Urinary bladder (tissue), 4 donors: ENCODE measurements at places on chromosomes 6 and 20.

DNA sequence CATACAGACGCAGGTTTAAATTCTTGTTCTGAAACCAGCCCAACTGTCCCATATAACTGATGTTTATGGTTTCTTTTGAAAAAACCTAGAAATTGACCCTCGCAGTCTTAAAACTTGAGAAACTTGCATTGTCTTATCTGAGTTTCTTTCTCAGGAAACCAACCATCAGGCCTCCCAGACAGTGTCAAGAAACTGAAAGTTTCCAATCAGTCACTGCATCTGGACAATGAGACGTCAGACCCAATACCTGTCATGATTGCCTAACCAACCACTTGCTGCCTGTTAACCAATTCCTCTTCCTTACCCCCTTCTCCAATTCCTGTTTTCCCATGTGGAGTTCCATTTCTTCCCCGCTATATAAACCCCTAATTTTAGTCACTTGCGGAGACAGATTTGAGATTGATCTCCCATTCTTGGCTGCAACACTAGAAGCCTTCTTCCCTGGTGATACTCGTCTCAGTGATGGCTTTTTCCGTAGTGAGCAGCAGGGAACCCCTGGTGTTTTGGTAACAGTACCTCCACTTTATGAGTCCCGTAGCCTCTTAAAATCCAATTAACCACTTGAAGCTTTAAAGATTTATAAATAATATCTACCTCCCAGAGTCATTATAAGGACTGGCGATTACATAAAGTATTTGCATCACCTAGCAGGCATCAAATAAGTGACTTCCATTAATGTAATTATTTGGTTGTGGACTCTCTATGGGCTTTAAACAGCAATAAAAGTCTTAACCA is 49.3 kb downstream of the GPR63 start:
- no peak for DNase-seq

DNA sequence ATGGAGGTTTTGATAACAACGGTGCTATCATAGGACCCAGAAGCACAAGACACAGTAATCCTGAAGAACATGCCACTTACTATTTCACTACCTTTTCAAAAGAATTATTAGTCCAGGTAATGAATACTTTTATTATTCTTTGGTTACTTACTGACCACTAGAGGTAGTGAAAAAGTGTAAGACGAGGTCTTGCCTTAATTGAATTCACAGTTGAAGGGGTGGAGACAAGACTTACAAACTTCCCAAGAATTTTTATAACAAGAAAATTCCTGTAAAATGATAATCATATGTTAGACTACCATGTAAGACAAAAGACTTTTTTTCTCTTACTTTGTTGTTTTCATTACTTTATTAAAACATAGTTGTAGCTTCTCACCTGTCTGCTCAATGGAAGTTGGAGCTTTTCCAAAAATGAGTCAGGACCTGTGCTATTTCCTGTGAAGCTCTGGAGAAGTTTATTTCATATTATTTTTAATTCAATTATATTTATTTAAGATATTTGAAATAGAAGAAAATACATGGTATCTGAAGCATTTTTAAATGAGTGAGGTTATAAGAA is 52.4 kb downstream of the DOP1A start:
- DNase-seq, result no peak

- DNase-seq, result no peak
Measured at GRCh38 chr6:38483526-38483925, 156.2 kb downstream of the BTBD9 start.

DNA sequence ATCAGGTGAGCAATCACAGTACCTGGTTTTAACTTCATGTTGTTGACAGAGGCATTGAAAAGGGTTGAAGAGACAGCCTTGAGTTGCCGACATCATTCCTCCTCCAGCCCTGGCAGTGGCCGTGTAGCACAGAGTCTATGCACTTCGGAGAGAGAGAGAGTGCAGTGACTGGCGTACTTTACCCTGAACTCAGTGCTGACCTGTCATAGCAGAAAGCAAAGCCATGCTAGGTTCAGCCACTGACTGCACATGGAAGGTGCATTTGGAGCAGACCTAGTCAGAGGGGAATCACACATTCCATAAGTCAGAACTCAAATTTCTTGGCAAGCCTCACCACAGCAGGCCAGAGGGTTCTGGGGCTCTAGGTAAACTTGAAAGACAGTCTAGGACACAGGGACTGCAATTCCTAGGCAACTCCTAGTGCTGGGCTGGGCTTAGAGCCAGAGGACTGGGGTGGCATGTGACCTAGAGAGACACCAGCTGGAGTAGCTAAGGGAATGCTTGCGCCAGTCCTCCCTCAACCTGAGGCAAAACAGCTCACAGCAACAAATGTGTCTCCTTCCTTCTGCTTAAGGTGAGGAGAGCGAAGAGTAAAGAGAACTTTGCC is 69.1 kb downstream of the ELOVL4 start:
- no peak for DNase-seq

- no peak for DNase-seq
Measured at GRCh38 chr6:149094934-149095351, 222.6 kb upstream of the TAB2 start.

GRCh38 chr20:20138301-20139064 is 86.2 kb downstream of the CFAP61 start:
- no peak for DNase-seq

DNA sequence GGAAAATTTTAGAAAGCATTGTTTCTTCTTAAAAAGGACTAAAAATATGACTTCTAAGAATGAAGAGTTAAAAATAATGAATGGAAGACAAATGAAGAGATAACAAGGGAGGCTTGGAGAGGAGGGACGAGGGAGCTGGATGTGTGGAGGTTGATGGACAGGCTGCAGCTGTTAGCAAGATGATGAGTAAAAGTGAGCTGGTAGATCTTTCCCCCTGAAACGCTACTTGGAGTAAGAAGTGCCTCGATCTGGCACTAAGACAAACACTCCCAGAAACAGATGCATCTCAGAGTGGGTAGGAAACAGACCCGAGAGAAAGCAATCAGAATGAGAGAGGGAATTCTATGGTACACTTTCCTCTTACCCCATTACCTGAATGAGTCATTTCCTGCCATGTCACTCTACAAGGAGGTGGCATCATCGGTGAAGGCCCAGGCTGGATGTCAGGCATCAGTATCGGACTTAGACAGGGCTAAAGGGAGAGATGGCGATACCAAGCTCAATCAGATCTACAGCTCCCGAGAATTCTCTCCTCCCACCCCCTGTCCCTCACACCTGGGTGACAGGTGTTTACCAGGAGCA is 154.1 kb upstream of the BMP2 start:
- DNase-seq, result no peak

- no peak for DNase-seq
Measured at GRCh38 chr20:2887715-2888114, 14.4 kb downstream of the PTPRA start.

GRCh38 chr6:127343809-127344659 is 625 bp upstream of the ECHDC1 start:
- DNase-seq, result peak; percentile 13

GRCh38 chr6:82878812-82879211 is 186.8 kb downstream of the UBE3D start:
- DNase-seq, result no peak

DNA sequence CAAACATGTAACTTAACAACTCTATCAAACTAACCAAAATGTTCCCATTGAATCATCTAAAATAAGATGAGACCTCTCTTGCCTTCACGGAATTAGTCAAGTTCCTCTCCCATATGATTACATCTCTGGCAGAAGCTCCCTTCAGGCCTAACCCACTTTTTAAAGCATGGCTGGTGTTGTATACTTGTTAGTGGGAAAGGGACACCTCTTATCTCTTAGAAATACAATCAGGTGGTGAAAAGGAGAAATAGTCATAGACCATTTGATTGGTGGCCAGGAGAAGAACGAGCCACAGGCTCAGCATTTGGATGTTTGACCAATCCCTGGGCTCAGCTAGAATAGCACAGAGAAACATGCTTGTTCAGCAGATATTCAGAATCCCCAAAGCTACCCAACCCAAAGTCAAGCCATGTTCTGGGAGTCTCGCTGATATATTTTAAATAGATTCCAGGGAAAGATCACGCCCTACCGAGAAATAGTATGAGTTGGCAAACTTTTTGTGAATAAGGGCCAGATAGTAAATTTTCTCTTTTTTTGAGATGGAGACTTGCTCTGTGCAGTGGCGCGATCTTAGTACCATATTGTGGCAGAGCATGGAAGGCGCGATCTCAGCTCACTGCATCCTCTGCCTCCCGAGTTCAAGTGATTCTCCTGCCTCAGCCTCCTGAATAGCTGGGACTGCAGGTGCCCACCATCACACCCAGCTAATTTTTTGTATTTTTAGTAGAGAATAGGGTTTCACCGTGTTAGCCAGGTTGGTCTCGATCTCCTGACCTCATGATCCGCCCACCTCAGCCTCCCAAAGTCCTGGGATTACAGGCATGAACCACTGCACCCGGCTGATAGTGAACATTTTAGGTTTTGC is 126.3 kb upstream of the MYLIP start:
- DNase-seq, result no peak

GRCh38 chr6:37168811-37169495 is 999 bp upstream of the PIM1 start:
- DNase-seq, result no peak

DNA sequence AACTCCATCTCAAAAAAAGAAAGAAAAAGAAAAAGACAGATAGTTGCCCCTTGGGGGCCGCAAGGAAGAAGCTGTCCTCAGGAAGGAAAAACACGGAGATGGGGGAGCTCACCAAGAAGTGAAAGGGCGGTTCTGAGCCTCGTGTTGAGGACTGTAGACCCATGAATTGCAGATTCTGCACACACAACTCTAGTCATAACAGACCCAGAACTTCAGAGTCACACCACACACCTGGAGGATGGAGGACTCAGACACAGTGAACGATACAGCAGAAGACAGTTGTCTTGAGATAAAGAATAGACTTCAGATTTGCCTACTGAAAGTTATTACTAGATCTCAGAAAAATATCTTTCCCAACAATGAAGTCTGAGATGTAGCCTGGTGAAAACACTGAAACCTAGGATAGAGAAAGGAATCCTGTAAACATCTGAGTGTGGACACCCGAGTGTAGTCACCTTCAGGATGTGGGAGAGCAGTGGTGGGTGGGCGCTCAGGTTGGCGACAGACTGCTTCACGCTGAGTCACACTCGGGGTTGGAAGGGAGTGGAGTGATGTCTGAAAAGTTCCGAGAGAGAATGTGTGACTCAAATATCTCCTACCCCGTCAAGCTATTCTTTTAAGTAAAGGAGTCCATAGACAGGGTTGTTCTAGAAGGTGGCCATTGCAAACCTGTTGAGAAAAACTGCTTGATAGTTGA is 88.1 kb downstream of the MAP3K4 start:
- DNase-seq, result no peak

- DNase-seq, result no peak
Measured at GRCh38 chr6:7758456-7758855, 32.6 kb downstream of the BMP6 start.

- DNase-seq, result no peak
Measured at GRCh38 chr6:113782636-113783035, 74.5 kb upstream of the MARCKS start.

DNA sequence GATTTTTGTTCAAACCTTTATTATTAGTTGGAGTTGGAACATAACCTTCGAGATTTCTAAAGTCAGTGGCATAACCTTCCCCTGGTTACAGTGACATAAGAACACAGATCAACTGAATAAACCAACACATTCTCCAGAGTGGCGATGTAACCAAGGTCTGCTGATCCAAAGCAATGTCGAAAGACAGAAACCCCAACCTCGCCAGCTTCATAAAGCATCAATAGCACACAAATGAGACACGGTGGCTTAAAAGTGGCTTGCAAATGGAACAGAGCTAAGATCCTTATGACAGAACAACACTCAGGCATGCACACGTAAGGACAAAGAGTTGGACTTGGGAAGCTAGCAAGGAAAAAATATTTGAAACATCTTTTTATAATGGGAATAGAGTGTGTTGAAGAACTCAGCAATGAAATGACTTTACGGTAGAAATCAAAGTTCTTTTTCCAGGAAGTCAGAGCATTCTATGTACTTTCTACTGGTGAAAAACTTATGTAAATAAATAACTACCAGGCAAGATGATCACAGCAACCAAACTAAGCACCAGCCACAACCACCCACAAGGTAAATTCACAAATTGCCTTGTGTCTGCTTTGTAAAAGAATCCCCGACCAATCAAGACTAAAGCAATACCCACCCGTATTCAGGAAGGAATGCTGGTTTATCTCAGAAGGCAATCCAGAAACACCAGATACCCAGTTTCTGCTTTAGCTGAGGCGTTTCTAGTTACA is 61.0 kb upstream of the NHSL1 start:
- no peak for DNase-seq

- no peak for DNase-seq
Measured at GRCh38 chr6:16602035-16602434, 159.2 kb downstream of the ATXN1 start.

- no peak for DNase-seq
Measured at GRCh38 chr6:166192557-166192956, 24.9 kb upstream of the TBXT start.

GRCh38 chr20:54152227-54153040 is 21.4 kb downstream of the CYP24A1 start:
- DNase-seq, result no peak

DNA sequence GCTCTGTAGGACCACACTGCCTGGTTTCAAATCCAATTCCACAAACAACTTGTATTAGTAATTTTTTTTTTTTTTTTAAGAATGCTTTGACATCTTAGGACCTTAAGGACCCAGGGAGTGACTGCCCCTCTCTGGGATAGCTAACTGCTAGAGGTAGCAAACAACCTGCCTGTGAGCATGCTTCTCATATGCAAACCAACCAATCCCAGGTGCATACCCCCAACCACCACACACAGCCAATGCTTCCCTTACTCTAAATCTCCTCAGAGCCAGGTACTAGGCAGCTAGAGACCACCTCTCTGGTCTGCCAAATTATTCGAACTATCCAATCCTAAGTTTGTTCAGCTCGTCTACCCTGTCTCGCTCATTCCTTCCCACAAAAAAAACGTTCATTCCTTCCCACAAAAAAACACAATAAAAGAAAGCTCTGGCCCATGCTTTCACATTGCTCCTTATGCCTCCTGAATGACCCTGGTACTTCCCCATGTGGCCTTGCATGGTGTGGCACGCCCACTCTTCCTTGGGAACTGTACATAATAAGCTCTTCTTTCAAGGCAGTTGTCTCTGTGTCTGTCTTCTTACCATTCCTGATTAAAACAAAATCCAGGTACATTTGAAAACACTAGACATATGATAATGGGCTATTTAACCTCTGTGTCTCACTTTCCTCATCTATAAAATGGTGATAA is 6.4 kb downstream of the SERAC1 start:
- DNase-seq, result no peak

DNA sequence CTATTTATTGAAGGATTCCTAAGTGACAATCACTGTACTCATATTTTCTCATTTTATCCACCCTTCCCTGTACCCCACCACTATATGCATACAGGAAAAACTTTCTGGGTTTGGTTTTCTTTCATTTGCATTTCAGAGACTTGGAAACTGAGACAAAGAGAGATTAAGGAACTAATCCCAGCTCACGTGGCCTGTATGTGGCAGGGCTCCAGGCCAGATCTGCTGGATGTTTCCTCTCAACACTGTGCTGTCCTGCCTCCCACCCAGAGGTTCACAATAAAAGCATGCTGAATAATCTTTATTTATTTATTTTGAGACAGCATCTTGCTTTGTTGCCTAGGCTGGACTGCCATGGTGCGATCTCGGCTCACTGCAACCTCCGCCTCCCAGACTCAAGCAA is 50.2 kb downstream of the CEP162 start:
- DNase-seq, result no peak

- no peak for DNase-seq
Measured at GRCh38 chr6:52975580-52975979, 19.5 kb downstream of the GSTA4 start.

GRCh38 chr6:33116417-33116816 is 40.6 kb downstream of the HLA-DPB1 start:
- no peak for DNase-seq

GRCh38 chr6:139951172-139951571 is 576.7 kb upstream of the CITED2 start:
- DNase-seq, result no peak

GRCh38 chr6:153150371-153150751 is 19.3 kb upstream of the RGS17 start:
- no peak for DNase-seq
